ENCODE measurements at places on chromosomes 12 and 14. TPM values are rescaled to one million over a fixed set of nuclear protein-coding genes. Genes with fewer than 3 reads are reported as not detected.

Gene SOAT2
- not detected for total RNA-seq

DNA sequence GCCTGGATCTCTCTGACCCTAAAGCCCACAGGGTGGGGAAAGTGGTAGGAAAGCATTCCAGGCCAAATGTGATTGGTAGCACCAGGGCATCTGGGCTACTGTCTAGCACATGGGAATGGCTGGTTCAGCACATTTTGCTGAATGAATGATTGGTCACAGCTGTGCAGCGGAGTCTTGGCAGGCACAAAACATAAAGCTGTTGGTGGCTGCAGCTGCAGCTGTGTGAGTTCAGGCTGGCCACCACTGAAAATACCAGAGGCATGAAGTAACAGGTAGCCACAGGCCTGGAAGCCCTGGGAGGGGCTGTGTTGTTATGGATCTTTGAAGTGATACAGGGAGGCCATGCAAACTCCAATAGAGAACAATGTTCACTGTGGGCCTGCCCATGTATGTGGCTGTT is 72.7 kb downstream of the MYRFL start:
- DNase-seq, result peak; percentile 73

DNA sequence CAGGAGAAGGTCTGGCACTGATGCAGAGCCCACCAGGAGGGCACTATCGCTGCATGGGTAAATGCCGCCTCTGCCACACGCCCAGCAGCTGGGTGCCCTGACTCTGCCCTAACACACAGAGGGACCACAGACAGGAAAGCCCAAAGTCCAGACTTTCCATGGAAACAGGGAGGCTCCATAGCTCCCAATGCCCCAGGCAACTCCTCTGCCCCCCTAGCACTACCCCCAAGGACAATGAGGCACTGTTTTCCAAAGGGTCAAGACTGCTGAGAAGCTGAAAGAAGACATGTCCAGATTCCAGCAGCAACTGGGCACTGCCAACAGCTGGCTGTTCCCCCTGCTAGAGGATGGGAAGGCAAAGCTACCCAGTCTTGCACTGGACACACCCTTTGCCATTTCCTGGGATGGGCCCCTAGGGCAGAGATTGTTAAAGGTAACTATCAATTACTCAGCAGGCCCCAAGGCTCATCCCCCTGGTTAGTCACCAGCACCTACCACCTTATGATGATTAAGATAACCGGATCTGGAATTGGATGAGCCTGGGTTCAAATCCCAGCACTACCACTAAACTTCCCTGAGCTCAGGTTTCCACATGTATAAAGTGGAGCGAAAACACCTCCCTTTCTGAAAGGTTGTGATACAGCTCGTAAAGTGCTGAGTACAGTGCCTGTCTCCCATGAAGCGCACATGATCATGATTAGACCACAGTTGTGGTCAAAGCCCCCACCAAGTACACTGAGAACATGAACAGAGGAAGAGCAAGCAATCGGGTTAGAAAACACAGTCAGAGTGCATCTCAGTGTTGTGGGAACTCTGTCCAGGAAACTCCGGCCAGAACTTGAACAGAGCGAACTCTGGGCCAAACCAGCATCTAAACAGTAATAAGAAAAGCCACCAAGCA is 3.3 kb downstream of the PXN start:
- no peak for DNase-seq

DNA sequence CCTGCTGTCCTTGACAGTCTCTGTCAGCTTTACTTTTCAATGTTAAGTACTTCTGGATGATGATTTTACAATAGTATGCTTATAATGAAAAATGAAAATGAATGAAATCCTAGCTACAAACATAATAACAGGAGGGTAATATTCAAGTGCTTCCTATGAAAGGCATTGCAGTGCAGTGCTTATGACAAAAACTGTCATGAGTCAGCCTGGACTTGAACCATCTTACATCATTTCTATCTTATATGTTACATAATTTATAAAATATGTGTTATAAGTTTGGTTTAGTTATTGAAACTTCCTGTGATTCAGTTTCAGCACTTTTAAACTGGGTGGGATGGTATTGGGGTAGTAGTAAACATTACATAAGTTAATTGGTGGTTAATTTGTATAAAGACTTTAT is 451.7 kb downstream of the TMEM117 start:
- DNase-seq, result peak; percentile 8

Gene G2E3
- total RNA-seq, result 43.9 TPM

- DNase-seq, result no peak
Observed at GRCh38 chr14:104722938-104723650, 935 bp upstream of the ADSS1 start.

Gene DCN
- total RNA-seq, result 2,298 TPM

DNA sequence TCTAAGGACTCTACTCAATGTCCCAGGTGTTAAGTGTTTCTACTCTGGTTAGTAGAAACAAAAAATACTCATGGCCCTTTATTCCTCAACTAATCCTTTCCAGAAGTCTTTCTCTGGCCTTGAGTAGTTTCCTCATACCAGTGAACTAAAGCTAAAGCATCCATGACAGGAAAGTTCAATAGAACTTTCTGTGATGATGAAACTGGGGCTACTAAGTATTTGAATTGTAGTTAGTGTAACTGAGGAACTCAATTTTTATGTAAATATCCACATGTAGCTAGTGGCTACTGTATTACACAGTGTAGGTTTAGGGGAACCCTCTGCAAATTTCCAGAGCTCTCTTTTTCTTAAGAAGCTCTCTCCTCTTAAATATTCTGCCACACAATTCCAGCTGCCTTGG is 63.7 kb downstream of the R3HDM2 start:
- DNase-seq, result no peak

GRCh38 chr12:80937391-80938238 is at the start of gene LIN7A:
Gene LIN7A, minus strand, starts transcription at chr12:80937934. Its CDS starts 212 bp downstream, at chr12:80937722.
- DNase-seq, result peak; percentile 17

DNA sequence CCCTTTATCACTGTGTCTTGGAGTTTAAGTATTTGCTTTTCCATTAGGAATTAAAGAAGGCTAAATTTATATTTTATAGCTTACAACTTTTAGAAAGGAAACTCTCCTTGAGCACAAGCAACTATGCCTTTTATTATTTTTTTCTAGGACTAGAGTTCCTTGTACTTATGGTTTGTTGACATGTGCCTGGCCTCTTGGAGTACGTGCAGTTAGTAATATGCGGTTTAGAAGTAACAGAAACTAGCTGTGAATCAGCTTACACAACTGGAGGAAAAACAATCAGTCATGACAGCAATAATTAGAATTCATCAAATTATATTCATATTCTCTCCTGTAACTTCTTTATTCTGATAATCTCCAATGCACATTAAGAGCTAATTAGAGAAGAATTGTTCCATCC is 428.7 kb downstream of the AEBP2 start:
- DNase-seq, result no peak

- DNase-seq, result peak; percentile 20
Observed at GRCh38 chr12:100545092-100545491, 28.4 kb upstream of the GAS2L3 start.

DNA sequence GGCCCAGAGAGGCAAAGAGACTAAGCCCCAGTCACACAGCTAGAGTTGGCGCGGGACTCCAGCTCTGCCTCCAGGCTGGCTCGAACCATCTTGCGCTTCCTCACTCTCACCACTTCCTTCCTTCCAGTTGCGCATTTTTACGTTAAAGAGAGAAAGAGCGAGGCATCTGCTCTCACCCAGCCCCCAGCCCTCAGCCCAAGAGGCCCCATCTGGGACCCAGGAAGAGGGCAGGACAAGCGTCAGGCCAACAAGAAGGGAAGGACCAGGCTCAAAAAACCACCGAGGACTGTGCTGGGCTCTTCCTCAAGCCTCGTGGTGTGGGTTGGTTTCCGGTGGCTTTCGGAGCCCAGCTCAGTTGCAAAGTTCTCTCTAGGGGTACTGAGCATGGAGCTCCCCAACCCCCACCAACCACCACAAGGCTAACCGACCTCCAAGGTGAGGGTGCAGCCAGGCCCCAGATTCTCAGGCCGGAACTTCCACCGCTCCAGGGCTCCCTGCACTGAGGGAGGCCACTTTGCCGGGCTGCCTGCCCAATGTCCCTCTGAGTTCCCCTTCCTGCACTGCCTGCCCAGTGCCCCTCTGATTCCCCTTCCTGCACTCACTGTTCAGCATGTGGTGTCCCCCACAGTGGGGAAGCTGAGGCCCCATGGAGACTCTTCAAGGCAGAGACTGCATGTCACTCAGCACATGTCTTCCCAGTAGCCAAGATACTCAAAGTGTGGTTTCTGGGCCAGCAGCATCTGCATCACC is 35.9 kb downstream of the TESC start:
- DNase-seq, result no peak

- no peak for DNase-seq
Observed at GRCh38 chr14:41824441-41824840, 217.8 kb downstream of the LRFN5 start.
